AML-193 (cell line): ENCODE measurements at places on chromosomes 16 and 17.

DNA sequence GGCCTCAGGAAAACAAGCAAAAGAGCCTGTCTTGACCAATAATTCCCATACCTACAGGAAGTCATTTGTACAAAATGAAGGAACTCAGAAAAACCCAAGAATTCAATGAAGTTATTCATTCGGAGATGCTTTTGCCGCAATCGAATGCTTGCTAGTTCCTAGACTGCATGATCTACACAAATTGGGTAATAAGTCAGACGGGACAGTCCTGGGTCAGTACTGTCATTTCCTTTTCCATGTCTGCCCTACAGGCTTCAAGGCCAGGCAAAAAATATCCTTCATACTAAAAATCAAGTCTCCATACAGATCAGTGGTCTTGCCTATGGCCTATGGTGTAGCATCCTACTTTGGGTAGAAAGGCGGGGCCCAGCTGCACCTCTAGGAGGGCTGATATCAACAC lies 71.4 kb downstream of the CFDP1 start:
- no peak for DNase-seq

DNA sequence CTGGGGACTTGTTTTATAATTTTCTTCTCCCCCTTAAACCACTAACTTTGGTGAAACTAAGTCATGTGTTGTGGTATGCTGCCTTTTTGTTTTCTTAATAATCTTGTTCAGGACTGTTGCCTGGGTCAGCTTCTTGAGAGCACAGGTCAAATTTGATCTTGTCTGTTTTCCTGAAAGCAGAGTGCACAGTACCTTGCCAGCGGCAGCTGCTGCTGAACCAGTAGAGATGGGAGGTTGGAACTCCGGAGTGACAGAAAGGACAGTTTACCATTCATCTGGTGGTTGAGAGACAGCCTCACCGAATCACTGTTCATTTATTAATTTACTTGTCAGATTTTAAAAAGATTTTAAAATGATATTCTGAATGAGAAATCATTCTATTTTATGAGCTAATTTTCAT lies 125.0 kb downstream of the PHKB start:
- DNase-seq, result no peak

GRCh38 chr16:27175888-27176287 lies 27.4 kb upstream of the KDM8 start:
- no peak for DNase-seq

DNA sequence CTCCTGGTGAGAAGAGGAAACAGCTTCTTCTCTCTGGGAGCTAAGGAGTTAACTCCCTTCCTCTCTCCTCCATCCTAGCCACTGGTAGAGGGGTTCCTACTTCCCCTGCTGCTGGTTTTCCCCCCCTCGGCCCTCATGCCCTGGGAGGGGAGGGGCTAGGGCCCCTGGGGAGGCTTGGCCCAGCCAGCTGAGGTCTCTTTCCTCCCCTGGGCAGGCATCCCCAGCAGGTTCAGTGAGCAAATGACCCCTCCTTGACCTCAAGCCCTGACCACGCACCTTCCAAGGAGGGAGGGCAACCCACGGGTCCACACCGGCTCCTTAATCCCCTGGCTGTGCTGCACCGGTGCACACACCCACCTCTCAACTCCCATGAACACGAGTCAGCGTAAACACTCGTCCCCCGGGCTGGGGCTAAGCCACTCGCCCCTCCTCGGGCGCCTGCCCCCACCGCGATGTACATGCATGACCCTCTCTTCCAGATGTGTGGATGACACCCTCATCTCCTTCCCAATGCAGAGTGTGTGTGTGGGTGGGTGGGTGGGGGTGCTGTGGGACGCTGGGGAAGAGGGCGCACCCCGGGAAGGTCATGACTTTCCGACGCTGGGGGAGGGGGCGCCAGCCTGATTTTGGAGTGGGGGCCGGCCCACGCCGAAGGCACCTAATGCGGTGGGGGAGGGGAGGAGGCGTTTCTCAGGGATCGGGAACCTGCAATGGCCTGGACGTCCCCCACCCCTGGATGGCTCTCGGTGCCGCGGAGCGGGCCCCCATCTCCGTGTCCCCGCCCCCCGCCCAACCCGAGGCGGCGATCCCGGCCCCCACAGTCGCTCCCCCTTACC lies 33.7 kb downstream of the SRCIN1 start:
- DNase-seq, result no peak

DNA sequence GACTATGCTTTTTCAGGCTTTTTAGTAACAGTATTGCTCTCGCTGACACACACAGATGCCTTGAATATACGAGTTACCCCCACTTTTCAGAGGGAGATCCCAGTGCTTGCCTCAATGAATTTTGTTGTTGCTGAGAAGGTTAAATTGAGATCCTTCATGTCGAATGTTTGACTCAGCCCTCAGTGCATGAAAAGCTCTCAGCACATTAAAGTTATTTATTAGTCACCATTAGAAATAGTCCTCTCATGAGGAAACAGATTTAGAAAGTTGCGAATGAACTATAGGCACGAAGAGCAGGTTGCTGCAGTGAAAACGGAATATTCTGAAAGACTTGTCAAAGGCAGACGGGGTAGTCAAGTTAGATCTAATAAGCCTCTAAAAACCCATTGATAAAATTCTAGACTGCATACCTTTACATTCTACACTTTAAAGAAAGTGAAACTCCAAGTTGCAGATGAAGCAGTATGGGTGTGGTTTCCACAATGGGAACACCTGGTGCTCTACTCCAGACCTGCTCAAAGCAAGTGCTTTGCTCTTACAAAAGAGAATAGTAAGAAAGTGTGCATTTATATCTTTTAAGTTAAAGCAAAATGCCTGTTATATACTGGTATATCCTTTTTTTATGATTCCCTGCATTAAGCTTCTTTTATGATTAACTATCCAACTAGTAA lies 238.1 kb downstream of the MAF start:
- no peak for DNase-seq

- no peak for DNase-seq
These were observed 22.1 kb downstream of the PRKCB start for GRCh38 chr16:23857881-23858269.

DNA sequence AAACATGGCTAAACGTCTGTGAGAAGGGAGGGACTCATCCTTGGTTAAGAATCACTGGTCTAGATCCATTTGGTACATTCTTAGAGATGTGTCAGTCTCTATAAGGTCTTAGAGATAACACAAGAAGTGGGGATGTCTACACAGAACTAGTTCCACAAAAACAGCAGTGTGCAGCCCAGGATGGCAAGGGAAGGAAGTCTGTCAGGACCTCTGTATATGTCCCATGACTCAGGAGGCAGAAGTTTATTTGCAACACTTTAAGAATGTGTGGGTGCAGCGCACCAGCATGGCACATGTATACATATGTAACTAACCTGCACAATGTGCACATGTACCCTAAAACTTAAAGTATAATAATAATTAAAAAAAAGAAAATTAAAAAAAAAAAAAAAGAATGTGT lies 548.5 kb upstream of the SOX9 start:
- DNase-seq, result no peak

DNA sequence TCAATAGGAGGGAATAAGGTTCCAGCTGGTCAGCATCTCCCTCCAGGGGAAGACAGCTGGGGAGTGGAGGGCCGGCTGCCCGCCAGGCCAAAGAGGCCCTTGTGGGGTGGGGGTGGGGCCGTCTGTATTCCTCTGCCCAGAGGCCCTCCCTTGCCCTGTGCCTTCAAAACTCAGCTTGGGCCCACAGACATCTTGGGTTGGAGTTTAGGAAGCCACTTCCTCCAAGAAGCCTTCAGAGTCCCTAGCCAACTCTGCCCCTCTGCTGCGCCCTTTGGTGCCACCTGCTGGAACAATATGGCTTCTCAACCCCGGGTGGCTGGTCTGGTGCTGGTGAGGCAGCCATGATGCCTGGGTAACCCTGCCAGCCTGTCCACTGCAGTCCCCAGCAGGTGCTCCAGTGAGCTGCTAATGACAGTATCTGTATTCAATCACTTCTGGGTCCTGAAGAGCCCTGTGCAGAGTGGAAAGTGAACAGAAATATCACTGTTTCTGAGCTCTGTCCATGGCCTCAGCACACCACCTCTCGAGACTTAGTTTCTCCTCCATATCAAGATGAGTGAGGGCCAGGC lies 16.7 kb downstream of the HSD11B2 start:
- peak; percentile 58 for DNase-seq

GRCh38 chr17:50898369-50899004 lies 32.3 kb upstream of the TOB1 start:
- DNase-seq, result no peak

DNA sequence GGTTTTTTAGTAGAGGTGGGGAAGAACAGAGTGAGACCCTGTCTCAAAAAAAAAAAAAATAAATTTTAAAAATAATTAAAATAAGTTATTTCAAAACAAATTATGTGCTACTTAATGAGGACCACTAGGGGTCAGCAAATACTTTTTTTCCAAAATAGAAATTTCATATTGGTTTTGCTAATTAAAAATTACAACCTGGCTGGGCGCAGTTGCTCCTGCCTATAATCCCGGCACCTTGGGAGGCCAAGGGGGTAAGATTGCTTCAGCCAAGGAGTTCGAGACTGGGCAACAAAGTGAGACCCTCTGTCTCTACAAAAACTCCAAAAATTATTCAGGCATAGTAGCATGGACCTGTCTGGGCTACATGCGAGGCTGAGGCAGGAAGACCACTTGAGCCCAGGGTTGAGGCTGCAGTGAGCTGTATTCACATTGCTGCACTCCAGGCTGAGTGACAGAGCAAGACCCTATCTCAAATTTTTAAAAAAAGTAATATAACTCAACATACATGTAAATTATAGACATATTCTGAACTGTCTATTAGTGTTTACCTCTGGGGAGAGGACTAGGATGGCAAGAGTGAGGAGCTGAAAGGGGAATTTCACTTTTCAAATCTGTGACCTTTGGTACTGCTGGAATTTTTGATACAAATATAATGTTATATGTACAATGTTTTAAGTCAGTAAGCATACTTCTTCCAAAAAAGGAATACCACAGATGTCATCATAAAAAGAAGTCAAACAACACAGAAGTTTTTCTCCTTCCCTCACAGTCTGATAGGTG lies 8.1 kb downstream of the MEIOB start:
- DNase-seq, result peak; percentile 52

- no peak for DNase-seq
These were observed 565 bp downstream of the DDX52 start for GRCh38 chr17:37642681-37643080.

DNA sequence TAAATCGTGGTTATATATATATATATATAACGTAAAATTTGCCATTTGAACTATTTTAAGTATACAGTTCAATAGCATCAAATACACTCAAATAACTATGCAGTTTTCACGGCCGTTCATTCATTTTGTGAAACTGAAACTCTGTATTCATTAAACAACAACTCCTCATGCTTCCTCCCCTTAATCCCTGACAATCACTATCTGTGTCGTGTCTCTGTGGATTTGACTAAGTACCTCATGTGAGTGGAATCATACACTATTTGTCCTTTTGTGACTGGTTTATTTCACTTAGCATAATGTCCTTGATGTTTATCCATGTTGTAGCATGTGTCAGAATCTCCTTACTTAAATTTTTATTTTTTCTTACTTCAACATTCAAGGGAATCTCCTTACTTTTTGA lies 2.8 kb downstream of the CCL23 start:
- DNase-seq, result no peak

- DNase-seq, result peak; percentile 33
These were observed 1.5 kb downstream of the CFAP20 start for GRCh38 chr16:58127634-58128033.

- DNase-seq, result no peak
These were observed 297.0 kb downstream of the MAP2K6 start for GRCh38 chr17:69711541-69711940.

DNA sequence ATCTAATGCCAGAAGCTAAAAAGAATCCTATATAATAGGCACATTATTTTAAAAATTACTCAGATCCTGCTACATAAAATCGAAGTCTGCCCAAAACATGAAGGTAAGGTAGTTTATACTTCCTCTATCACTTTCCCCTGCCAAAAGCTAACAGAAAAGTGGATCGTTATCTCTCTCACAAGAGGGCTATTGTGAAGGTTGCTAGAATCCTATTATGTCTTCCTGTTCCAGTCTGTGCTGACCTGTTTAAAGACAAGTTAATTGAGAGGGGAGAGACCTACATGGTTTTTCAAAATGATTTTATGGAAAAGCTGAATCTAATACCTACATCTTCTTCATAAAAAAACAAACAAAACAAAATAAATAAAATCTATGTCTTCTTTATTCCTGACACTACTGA lies 1410.9 kb upstream of the CDH8 start:
- DNase-seq, result no peak

- DNase-seq, result no peak
These were observed 3.9 kb upstream of the MYO1D start for GRCh38 chr17:32880671-32881453.

DNA sequence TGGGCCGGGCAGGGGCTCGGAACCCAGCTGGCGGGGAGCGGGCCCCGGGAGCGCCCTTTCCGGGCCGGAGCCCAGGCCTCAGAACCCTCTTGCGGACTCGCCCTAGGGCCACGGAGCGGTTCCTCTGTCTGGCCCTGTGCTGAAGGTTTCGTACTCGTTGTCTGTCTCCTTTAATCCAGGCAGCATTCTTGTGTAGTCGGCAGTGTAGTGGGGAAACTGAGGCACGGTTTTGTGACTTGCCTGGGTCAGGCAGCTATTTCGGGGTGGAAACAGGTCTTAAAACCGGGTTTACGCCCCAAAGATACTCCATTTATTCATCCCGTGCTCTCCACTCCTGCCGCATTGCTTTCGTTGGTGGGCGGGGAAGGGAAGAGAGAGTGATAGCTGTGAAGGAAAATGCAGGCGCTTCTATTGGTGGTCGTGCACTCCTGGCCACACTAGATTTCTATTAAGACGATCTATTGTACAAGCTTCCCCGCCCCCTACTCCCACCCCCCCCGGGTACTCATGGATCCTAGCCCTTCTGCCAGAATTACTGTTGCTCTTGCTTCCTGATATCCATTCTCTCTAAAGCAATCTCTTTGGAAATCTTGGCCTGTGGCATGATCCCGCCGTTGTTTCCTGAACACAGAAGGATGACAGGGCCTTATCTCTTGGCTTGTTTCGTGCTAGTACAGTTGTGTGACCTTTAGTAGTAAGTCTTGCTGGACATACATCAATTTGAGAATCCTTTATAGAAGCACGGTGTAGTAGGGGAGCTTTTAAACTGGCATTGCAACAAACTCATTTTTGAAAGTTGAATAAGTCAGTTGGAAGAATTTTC lies 751 bp downstream of the DCAF7 start:
- DNase-seq, result no peak
